DMS153 (cell line): ENCODE measurements at places on chromosomes 13 and 19.

- DNase-seq, result peak; percentile 96
Measured at GRCh38 chr13:39106216-39107005, 68.2 kb downstream of the NHLRC3 start.

GRCh38 chr19:16714702-16715287 lies 4.9 kb upstream of the NWD1 start:
- peak; percentile 40 for DNase-seq

DNA sequence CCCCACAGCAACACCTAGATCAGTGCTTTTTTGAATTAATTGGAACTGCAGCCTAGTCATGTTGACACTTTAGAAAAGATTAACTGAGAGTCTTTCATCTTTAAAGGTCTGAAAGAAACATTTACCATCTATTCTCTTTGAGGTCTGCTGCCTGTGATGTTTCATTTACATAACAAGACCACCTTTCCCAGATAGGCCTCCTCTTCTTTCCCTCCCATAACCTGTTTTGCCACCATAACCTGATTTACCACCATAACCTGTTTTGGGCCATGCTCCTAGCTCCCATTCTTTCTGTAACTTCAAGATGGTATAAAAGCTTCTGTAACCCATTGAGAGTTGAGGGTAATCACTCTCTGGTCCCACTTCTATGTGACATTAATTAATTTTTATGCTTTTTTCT lies 320.8 kb downstream of the PCDH20 start:
- no peak for DNase-seq

GRCh38 chr19:2983351-2984214 lies 6.2 kb downstream of the TLE6 start:
- peak; percentile 89 for DNase-seq

- no peak for DNase-seq
Measured at GRCh38 chr19:10538204-10538983, 5.3 kb upstream of the ATG4D start.

DNA sequence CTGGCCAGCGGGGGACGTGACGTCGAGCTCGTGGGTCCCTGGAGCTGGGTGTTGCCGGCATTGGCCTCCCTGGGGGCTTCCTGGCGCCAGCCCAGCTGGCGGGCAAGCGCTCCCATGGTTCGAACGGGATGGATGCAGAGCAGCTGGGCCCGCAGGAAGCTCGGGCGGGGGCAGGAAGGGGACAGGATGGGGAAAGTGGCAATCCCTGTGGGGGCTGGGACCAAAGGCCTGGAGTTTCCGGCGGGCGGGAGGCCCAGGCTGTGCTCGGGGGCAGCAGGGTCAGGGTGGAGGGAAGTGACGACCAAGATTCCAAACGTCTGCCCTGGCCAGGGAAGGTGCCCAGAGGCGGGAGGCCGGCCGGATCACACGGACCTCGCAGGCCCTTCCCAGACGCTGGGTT lies 19.3 kb downstream of the PALM start:
- no peak for DNase-seq

DNA sequence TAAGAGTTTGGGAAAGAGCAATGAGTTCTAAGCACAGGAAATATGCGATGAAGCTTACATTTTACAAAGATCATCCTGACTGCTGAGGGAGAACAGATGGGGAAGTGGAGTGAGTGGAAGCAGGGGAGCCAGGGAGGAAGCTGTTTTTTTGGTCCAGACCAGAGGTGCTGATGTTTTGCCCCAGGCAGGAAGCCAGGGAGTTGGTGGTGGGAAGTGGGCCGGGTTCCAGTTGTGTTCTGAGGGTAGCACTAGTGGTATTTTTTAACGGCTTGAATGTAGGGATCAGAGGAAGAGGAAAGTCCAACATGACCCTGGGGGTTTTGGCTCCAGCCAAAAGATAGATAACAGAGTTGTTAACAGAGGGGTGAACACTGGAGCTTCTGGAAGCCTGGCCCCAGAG lies 20.7 kb upstream of the OLFM4 start:
- no peak for DNase-seq
